Upper lobe of right lung (tissue), 1 donor: ENCODE measurements at places on chromosomes 12 and 14. TPM values are rescaled to one million over a fixed set of nuclear protein-coding genes. Genes with fewer than 3 reads are reported as not detected.

GRCh38 chr12:13152281-13152680, 44.2 kb upstream of the EMP1 start:
- DNase-seq = no peak

GRCh38 chr14:102507081-102507856, 2.3 kb downstream of the ANKRD9 start:
- peak; percentile 62 for DNase-seq

DNA sequence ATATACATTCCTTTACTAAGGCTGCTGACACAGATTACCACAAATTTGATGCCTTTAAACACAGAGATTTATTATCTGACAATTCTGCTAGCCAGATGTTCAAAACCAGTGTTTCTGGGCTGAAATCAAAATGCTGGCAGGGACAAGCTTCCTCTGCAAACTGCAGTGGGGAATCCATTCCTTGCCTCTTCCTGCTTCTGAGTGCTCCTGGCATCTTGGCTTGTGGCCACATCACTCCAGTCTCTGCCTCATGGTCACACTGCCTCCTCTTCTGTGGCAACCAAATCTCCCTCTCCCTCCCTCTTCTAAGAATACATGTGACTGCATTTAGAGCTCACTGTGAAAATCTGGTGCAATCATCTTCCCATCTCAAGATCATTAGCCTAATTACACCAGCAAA, 235.7 kb downstream of the TTC8 start:
- DNase-seq = no peak

DNA sequence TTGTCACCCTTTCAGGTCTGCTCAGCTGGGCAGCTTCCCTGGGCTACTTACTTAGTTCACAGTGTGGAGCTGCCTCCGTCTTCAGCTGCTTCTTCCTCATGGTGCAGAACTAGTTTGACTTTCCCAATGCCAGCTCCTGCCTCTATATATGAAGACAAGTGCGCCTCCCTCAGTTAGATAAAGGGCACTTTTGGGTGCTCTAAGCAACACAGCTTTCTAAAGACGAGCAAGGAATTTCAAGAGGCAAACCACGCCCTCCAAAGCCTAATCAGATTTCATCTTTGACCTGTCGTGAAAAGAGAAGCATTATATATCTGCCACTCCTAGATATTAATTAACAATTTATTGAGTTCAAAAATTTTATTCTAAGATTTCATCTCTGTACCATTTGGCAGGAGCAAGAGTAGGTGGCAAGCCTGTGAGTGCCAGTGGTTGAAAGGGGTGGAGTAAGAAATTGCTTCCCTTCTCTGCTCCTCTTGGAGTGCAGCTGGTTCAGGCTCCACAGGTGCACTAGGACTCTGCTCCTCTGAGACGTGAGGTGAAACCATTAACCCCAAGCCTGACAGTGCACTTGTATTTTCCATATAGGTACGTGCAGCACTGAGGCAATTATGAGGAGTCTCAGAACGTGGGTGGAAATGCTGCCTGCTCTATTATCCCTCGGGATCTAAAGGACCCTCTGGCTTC, 2.1 kb upstream of the SLC11A2 start:
- DNase-seq = no peak

DNA sequence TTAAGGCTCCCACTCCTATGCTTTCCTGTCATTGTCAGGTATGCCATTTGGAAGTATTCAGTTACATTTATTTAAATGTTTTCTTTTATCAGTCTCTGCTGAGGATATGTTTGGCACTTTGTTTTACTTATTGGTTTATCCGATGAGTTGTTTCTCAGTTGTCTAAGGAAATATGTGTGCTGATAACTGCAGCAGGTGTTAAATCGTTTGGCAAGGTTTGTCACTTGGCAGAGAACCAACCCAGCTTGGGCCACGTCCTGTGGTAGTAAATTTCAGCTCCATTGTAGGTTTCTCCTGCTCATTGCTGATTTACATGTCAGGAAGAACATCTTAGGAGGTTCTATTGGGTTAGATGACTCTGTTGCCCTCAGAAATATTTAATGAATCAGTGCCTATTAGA, 22.0 kb upstream of the MGST1 start:
- DNase-seq = no peak

DNA sequence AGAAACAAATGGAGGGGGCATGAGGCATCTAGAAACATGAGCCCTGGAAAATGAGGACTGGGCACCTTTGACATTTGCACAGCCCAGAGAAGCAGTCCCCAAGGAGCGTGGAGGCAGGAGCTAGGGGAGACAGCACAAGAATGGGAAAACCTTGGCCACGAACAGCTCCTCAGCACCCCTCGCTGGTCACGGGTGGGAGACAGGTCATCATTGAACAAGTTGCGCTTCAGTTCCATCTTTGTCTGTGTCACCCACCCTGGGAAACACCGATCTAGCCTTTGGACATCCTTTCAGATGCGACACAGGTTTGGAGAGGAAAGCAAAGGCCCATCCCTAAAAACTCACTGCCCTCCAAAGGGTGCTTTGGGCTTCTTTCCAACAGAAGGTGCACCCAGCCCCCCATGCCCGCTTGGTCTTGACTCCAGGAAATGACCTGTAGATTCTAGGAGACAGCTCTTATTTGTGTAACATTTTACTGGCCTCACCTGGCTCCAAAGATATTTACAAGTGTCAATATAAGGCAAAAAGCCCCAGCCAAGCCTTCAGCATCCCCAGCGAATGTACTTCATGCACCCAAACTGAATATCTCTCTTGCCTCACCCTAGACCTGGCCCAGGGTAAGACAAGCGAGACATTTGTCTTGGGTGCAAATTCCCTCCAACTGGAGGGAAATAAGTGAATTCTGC, 28.8 kb upstream of the CLMN start:
- no peak for DNase-seq

DNA sequence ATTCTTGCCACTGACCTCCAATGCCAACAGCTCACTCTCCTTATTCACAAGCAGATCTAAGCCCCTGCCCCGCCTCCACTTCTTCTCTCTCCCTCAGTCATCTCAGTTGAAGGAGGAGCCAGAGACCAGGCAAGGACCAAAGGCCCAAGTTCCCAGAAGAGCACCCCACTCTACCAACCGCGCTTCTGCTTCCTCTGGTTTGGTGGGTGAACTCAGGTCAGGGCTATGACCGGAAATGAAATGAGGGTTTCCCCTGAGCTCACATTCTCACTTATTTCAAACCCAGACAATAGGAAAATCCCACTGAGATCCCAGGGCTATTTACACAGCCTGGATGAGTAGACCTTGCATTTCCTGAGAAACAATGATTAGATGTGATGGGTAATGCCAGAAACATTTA, 9.9 kb downstream of the DPF3 start:
- no peak for DNase-seq

DNA sequence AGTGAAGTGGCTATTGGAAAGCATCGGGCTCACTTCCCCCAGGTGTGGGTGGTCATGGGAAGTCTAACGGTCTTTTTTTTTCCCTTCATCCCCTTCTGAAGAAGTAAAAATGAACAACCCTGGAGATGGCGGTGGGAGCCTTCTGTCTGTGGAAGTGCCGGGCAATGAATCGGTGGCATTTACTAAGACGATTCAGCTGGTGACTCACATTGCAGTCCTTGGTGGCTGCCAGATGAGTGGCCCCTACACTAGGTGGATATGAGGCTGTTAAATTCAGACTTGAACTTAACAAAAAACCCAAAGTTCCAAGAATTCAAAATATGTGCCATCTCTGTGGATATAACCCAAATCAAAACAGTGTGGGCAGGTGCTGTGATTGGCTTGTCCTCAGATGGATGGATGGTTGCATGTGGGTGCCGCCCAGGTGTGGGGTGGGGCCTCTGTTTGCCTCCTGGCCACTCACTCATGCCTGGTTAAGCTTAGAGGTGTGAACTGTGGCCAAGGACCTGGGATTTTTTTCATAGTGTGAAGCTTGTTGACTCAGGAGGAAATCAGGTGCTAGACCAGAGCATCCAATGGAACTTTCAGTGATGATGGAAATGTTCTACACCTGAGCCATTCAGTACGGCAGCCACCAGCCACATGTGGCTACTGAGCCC, 176.7 kb upstream of the NOS1 start:
- DNase-seq = no peak

GRCh38 chr12:110858848-110859247, 12.1 kb downstream of the CCDC63 start:
- no peak for DNase-seq

DNA sequence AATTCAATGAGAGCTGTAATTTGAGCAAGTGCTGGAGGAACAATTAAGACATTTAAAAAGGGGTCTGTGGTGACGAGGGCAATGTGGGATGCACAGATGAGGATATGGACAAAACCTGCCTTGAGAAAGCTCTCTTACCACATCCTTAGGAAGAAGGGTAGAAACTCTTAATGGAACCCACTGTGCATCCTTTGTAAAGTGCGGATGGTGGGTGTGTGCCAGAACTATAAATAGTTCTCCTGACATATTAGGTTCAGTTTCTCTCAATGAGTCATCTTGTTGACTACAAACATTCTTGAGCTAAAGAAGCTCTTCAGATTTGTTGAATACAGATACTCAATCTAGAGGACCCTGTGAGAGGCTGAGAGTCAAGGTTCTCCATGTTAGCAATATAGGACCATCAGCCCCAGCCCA, 106.1 kb upstream of the ANO4 start:
- no peak for DNase-seq

GRCh38 chr14:28931999-28932398, 165.4 kb downstream of the FOXG1 start:
- DNase-seq = no peak

GRCh38 chr14:89430391-89431236, 13.6 kb upstream of the FOXN3 start:
- DNase-seq = no peak

DNA sequence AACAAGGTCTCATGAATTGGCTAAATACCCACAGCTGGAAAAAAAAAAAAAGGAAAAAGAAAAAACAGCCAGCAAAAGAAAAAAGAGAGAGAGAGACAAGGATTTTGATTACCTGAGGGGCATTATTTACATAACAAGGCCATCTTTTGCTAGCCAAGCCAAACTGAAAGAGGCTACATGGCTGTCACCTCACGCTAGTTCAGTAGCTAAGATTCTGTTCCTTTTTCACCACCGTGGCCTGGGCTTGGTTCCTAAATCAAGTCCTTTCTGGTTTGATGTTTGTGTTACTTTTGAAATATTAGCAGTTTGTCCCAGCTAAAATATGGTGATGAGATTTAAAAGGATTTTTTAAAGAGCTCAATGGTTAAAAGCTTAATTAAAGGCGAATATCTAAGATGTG, 2.0 kb upstream of the SDS start:
- DNase-seq = no peak

GRCh38 chr14:55843718-55844403, 263.9 kb downstream of the KTN1 start:
- no peak for DNase-seq

DNA sequence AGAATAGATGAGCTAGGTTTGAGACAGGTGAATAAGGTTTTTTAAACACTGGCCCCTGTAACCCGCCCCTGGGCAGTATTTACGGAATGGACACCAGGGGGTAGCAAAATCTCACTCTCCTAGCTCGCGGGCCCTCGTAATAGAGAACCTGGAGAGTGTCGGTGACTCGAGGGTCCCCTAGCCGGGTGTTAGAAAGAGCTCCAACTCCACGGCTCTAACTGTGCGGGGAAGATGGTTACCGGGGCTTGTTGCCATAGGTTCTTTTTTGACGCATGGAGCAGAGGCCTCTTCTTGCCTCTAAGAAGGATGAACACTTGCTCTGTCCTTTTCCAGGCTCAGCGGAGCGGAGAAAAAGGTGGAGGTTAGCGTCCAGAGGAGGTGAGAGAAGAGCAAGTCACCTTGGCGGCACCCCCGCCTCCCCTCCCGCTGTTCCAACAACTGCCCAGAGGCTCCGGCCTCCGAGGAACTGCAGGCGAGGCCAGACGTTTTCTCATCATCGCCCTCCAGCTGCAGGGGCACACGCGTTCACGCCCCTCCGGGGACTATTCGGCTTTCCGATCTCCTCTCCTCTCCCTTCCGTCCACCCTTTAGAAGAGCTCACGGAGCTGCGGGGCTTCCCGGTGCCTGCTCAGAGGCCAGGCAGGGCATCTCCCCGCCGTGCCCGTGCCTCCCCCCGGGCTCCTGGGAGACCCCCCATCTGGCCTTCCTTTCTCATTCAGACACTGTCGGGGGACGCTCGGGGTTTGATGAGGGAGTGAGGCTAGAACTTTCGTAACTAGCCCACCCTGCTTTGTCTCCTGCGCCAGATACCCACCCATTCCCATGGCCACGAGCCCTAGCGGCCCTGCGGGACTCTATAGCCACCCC, 1.4 kb upstream of the ARHGEF40 start:
- no peak for DNase-seq

DNA sequence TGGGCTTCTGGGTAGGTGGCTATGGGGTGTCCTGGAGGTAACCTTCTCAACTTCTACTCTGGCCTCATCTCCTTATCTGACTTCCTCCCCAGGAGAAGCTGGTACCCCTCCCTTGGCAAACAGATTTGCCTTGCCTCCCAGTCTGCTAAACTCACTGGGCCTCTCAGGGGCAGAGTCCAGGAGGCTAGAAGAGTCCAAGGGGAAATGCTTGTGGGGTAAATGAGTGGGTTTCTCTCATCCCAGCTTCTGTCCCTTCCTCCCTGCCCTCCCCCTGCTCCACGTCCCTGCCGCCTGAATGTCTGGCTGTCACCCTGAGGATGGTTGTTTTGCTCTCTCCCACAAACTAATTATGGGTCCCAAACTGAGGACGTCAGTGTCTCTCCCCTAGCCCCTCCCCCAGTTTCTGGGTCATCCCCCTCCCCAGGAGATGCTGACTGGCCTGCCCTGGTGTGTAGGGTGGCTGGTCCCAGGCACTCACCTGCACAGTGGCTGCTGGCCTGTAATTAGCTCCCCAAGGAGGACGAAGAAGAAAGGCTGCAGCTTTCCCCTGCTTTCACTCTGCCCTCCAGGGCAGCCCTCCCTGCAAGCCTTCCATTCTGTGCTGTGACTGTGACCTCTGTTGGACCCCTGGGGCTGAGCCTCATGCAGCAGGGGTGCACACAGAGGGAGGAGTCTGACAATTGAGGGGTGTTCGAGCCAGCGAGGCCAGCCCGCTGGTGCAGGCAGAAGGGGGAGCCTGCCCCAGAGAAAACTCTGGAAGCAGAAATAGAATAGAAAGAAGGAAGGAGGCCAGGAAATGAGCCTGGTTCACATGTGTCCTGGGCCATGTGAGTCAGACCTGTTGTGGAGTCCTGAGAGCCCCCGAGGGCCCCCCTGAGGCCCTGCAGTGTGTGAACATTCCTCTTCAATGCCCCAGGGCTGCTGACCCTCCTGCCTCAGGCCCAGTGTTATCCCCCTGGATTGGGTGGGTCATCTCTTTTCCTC, at the start of gene LRP1-AS:
Gene LRP1-AS (minus strand): TSS at position 659 of the 984 bp plus-strand sequence.
- DNase-seq = no peak

GRCh38 chr12:118219772-118220171, 83.8 kb downstream of the PEBP1 start:
- no peak for DNase-seq

Gene MIS18BP1
- 32.3 TPM for total RNA-seq

Gene HCAR1
- 0.20 TPM for total RNA-seq

Gene PABPN1
- 118 TPM for total RNA-seq

Gene ATP2B1
- 46.6 TPM for total RNA-seq

Gene CLEC7A
- 51.1 TPM for total RNA-seq

Gene PIWIL1
- not detected for total RNA-seq

Gene RD3L
- total RNA-seq = not detected

Gene GALNT9
- 1.6 TPM for total RNA-seq

Gene KRT77
- not detected for total RNA-seq

Gene PLEKHG7
- total RNA-seq = not detected

Gene NCOR2
- 336 TPM for total RNA-seq

Gene COPS7A
- total RNA-seq = 57.9 TPM

Gene SDR9C7
- total RNA-seq = not detected
